ENCODE measurements at places on chromosomes 5 and 9. TPM values are rescaled to one million over a fixed set of nuclear protein-coding genes. Genes with fewer than 3 reads are reported as not detected.
A peak's percentile ranks its signal among the peaks of the same experiment; 100 is the strongest.

Gene KIF27
- total RNA-seq, result 2.2 TPM

Gene FAM151B
- total RNA-seq, result 2.3 TPM

Gene OR5C1
- not detected for total RNA-seq

Gene INSL4
- not detected for total RNA-seq

Gene UAP1L1
- 6.4 TPM for total RNA-seq

Gene PLAC8L1
- not detected for total RNA-seq

- H3K4me3 ChIP-seq, result no peak overlapping the region
- peaks cover 10% of the 10 kb centered on the region for H3K4me1 ChIP-seq
- no peak overlapping the region for H3K27ac ChIP-seq
- peak; percentile 46 for DNase-seq
- no peaks in the 10 kb centered on the region for H3K36me3 ChIP-seq
- no peaks in the 10 kb centered on the region for H3K27me3 ChIP-seq
These were observed 2.5 kb downstream of the CENPP start for GRCh38 chr9:92328225-92328624.

DNA sequence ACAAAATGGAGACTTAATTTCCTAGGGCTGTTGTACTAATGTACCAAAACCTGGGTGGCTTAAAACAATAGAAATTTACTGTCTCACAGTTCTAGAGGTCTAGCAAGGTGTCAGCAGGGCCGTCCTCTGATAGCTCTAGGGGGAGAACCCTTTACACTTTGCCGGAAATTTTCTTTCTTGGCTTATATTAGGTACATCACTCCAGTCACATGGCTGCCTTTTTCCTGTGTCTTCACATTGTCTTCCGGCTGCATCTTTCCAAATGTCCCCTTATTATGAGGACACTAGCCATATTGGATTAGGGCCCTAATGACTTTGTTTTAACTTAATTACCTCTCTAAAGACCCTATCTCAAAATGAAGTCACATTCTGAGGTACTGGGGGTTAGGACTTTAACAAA lies 5.8 kb downstream of the UHRF2 start:
- H3K36me3 ChIP-seq, result peaks cover 10% of the 10 kb centered on the region
- peaks cover 17% of the 10 kb centered on the region for H3K4me1 ChIP-seq
- H3K4me3 ChIP-seq, result no peak overlapping the region
- H3K27me3 ChIP-seq, result no peaks in the 10 kb centered on the region
- DNase-seq, result no peak
- H3K27ac ChIP-seq, result no peak overlapping the region
